Ascending aorta (tissue), 2 donors: ENCODE measurements at places on chromosomes 6 and 20.
A peak's percentile ranks its signal among the peaks of the same experiment; 100 is the strongest.

- DNase-seq = no peak
Measured at GRCh38 chr6:31794294-31794865, 1.2 kb downstream of the VARS1 start.

GRCh38 chr6:137095651-137096238, 51.0 kb upstream of the IL20RA start:
- DNase-seq = no peak

GRCh38 chr6:135665935-135666334, 168.4 kb upstream of the AHI1 start:
- no peak for DNase-seq

DNA sequence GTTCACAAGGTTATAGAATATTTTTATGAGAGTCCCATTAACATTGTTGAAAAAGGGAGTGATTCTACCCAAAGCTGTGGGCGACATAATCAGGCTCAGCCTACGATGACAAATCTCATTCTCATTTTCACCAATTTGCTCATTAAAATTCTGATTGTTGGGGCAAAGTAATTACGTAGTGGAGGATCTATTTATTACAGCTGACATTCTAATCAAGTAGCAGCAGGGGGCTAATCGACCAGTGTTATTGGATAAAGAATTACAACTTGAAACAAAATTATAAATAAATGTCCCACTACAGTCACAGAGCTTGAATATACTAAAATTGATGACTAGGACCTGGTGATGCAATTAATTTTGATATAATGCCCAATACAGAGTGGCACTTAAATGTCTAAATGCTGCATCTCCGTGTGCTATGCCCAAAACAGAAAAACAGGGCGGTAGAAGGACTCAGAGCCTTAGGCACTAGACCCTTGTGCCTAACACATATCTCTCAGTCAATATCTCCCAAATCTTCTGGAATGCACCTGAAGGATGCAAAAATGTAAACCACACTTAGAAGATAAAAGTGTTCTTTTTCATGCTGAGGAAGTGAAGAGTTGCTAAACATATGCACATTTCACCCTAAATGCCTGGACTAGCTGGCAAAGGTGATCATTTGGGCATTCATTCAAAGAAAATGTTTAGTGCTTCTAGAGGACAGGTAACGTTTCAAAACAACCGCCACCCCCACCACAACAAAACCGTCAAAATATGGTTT, 88.3 kb downstream of the CD24 start:
- no peak for DNase-seq

DNA sequence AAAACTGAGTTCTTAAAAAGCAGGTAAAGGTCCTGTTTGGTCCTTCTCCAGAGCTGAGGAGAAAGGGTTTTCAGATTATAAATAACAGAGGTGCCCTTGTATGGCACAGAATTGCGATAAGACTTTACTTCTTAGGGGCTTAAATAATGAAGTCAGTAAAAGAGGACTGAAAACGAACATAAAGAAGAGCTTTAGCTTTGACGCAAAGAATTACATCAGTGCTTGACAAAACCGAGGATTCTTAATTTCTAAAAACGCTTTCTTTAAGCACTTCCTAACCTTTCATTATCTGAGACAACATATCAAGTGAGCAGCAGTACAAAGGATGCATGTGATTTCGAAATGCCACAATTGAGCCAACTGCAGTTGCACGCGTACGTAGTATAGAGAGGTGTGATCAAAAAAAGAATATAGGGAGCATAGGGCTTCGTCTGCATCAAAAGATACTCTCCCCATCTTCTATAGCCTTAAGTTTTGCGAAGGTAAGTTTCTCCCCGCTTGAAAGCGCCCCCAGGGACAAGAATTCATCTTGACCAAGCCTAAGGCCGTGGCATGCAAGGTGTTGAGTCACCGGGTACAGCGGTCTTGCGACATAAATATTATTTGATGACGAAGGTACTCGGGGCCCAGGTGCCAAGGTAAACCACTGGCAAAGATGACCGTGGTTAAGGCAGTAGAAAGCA, 778 bp upstream of the LOC128125822 start:
- peak; percentile 90 for DNase-seq

- no peak for DNase-seq
Measured at GRCh38 chr20:5979801-5980200, 29.3 kb downstream of the MCM8 start.

DNA sequence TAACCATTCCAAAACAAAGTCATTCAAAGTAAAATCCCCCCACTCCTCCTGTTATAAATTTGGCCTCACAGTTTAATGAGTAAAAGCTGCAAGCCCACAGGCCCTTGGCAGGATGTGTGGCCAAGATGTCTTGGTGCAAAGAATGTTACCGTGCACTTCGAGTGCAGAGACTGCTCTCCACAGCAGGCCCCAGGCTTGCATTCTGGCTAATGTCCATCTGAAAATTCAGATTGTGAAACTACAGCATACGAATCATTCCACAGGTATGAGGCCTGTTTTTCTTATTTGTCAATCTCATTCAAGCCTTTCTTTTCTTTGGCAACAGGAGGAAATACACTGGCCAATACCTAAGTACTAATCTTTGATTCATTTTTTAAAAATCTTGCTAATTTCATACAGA, 7.1 kb downstream of the RPS6KA2 start:
- no peak for DNase-seq

DNA sequence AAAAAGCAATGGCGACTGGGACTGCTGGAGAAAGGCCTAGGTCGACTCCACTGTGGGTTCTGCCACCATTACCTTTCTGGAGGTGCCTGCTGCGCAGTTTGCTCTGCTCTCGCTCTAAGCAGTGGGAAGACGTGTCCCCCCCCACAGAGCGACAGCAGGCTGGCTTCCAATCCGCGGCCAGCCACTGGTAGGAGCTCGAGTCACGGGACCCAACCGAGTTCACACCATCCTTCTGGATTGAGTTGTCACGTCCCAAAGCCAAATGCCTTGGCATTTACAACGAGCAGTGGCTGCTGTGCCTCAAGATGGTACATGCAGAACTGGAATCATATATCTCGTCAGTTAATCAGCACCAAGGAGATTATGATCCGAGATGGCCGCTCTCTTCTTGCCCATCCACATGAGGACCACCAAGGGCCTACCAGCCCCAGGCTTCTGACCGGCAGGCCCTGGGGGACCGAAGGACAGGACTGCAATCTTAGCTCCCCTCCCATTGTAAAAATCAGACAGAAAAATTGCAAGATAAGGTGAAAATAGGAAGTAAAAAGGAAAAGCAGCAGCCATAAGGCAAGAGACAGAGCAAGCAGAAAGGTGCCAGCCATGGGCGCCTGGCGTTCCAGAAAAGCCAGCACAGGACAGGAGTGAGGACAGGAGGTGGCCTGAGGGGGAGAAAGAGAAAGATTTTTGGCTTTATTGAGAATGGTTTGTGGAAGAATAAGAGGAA, 74.4 kb downstream of the TRAM2 start:
- no peak for DNase-seq

DNA sequence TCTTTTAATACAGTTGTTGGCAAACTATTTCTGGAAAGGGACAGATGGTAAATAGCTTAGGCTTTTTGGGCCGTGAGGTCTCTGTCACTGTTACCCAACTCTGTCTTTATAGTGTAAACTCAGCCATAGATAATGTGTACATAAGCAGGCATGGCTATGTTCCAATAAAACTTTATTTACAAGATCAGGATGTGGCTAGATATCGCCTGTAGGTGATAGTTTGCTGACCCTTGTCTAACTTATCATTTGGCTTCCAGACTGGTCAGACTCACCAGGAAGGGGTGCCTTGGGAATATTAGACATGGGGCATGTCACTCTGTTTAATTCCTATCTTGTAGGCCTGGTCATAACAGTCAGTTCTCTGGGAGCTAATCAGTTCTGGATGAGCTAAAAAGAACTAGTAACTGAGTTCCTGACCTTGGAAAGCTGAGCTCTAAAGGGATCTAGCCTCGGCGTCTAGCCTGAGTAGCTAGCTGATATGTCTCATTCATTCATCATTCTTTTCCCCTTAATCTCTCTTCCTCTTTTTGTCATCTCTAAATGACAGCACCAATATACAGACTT, 163.6 kb downstream of the SLC16A10 start:
- DNase-seq = no peak

GRCh38 chr20:51127713-51128112, 104.8 kb upstream of the KCNG1 start:
- no peak for DNase-seq

- no peak for DNase-seq
Measured at GRCh38 chr6:20028143-20028542, 184.1 kb downstream of the MBOAT1 start.

DNA sequence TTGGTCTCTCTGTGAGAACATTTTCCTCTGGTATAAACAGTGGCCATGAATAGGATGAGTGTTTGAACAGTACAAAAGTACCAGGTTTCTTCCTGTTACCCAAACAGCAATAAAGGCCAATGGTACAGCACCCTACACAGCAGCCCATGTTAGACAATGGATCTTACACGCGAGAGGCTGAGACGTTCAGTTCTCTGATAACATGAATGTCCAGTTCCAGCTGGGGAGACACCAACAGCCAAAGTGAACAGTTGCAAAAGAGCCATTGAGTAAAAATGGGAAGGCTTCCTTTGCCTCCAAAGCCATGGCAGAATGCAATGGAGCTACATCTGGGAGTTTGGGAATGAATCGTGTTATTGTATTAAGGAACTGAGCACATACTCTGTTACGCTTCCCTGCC, 246.8 kb upstream of the SGK1 start:
- no peak for DNase-seq

GRCh38 chr6:43451348-43451747, 4.0 kb downstream of the DLK2 start:
- no peak for DNase-seq

- no peak for DNase-seq
Measured at GRCh38 chr6:56938649-56939191, 16.2 kb upstream of the BEND6 start.

- no peak for DNase-seq
Measured at GRCh38 chr6:166408936-166409755, 26.4 kb upstream of the MPC1 start.

DNA sequence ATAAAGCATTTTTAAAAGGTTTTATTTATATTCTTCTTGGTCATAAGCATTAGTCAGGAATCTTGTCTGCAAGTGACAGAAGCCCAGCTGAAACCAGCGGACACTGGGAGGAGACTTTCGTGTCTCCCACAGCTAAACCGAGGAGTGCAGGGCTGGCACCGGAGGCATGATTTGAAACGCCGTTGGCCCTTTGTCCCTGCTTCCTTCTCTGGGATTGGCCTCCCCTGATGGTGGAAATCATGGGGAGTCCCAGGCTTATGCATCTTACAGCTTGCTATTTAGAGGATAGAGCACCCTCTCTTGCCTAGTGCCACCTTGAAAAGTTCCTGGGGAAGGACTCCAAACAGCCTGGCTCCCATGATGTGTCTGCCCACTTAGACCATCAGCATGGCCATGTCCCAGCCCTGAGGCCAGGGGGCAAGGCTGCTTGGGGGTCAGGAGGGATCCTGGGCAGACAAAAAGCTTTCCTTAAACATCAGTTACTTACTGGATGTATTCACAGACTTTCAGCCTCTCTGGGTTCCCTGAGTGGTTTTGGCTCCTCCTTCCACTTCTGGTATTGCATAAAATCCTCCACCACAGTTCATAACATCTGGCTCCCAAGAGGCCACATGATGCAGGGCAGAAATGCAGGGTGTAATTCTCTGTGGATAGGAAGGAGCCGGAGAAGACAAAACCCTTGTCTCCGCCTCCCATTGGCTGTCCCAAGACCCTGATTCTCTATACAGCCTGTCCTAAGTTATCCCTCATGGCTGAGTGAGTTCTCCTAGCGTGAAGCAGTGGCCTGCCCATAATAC, 49.3 kb upstream of the INSM1 start:
- DNase-seq = no peak

DNA sequence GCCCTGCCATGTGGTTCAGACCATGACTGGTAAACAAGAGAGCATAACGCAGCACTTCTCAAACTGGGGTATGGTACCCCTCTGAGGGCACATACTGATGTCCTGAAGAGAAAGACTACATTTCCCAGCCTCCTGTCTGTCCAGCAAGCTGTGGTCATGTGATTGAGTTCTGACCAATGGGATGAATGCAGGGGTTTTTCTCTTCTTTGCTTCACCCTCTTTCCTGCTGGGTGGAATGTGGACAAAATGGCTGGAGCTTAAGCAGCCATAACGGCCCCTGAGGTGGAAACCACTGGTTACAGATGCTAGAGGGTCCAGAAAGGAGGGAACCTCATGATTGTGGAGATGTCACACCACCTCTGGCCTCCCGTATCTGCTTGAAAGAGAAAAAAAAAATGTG, 19.4 kb upstream of the KCNB1 start:
- DNase-seq = no peak

GRCh38 chr6:121791396-121792315, 356.2 kb downstream of the GJA1 start:
- no peak for DNase-seq

DNA sequence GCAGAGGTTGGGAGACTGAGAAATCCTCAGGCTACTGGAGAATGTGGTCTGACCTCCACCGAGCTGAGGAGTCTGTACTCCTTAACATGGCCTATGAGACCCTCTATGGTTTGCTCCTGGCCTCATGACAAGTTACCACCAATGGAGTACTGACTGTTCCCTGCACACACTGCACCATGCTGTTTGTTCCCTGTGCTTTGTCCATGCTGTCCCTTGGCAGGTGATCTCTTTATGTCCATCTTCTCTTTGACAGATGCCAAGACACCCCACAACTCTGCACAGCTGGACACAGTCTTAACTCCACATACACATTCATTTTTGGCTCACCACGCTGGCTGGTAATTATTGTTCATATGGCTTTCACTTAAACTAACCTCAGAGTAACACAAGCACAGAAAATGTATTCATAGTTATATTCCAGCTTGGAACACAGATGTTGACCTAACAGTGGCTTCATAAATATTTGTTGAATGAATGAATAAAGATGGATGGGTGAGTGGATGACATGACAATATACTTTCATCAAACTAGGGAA, 258.0 kb downstream of the ATXN1 start:
- no peak for DNase-seq

DNA sequence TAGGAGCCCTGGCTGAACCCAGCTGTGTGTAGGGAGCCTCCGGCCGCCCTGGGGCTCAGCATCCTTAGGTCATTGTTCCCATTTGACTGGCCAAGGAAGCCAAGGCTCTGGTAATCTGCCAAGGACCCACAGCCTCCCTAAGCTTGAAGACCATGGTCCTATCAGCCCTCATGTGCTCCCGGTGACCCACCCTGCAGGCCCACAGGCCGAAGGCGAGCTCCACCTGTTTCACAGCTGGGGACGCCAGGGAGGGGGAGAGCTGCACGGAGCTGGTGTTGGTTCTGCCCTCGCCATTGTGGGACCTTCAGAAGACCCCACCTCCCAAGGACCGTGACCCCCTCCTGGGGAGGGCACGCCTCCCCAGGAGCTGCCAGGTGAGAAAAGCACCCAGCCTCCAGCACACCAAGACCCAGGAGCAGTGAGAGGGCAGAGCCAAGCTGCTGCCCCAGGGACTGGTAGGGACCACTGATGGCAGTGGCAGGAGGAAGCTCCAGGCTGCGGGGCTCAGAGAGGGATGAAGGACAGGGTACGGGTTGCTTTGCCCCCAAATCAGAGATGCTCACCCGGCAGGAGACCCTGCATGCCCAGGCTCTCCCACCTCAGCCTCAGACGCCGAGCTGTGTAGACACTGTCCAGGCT, 30.7 kb upstream of the MRGBP start:
- no peak for DNase-seq

- no peak for DNase-seq
Measured at GRCh38 chr6:49326347-49326746, 136.7 kb downstream of the MMUT start.

- no peak for DNase-seq
Measured at GRCh38 chr20:62984666-62985443, 21.9 kb downstream of the BHLHE23 start.

- no peak for DNase-seq
Measured at GRCh38 chr20:52312132-52312729, 120.7 kb upstream of the ZFP64 start.

GRCh38 chr20:62906647-62907375, 19.5 kb downstream of the DIDO1 start:
- no peak for DNase-seq

- DNase-seq = no peak
Measured at GRCh38 chr20:50575865-50576720, 65.9 kb downstream of the PTPN1 start.
